Foreskin fibroblast (primary cell): ENCODE measurements at places on chromosomes 5 and 9.

- no peak for DNase-seq
Observed at GRCh38 chr5:58228896-58229295, 231.0 kb downstream of the PLK2 start.

GRCh38 chr9:121274851-121275250 lies 6.9 kb downstream of the GSN start:
- DNase-seq: no peak

DNA sequence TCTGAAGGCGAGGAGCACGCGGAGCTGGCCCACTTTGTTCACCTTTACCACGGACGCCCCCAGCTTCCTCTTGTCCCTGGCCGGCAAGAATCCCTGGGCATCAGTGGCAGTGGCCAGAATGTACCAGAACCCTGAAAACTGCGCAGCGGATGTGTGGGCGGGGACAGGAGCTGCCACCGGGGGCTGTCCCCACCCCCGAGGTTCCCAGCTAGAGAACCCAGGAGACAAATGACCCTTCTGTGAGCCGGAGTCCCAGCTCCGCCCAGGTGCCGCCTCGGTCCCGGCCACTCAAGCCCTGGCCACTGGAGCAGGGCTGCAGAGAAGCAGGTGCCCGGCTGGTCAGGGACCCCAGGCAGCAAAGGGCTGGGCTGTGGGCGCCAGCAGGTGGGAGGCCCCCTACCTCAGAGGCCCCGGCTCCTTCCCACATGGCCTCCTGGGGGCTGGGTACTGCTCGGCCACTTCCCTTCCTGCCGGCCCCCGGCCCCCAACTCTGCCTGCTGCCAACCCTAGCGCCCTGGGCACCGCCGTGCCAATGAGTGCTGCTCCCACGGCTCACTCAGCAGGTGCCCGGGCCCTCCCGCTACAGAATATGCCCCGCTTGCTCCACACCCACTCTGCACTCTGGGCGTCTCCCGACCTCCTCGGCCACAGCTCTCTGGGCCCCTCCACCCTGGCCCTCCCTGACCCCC lies 713 bp downstream of the LCN10 start:
- no peak for DNase-seq

DNA sequence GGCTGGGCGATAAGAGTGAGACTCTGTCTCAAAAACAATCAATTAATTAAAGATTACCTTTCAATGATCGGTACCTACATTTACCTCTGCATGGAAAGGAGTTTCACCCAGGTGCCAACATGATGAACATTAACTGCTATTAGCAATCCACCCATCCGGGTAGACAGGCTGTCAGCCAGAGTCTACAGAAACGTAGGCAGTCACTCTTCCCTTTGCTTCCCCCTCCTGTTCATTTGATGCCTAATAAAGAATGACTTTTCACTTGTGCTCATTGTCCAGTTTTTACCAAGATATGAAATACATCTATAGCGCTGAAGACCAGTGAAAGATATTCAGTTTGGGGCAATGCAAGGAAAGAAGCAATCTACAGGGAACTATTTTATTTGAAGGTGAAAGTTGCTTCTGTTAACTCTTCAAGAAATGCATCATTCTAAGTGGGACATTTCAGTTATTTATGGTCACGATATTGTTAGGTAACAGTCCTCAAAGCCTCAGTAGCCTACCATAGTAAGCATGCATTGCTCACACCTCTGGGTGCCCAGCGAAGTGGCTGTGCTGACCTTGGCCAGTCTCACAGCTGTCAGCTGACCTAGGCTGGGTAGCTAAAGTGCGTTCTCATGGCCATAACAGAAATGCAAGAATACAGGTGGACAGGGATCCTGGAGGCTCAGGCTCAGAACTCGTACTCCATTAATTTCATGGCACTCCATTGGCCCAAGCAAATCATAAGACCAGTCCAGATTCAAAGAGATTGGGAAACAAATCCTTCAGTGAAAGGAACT lies 87.2 kb upstream of the DMRT1 start:
- no peak for DNase-seq

DNA sequence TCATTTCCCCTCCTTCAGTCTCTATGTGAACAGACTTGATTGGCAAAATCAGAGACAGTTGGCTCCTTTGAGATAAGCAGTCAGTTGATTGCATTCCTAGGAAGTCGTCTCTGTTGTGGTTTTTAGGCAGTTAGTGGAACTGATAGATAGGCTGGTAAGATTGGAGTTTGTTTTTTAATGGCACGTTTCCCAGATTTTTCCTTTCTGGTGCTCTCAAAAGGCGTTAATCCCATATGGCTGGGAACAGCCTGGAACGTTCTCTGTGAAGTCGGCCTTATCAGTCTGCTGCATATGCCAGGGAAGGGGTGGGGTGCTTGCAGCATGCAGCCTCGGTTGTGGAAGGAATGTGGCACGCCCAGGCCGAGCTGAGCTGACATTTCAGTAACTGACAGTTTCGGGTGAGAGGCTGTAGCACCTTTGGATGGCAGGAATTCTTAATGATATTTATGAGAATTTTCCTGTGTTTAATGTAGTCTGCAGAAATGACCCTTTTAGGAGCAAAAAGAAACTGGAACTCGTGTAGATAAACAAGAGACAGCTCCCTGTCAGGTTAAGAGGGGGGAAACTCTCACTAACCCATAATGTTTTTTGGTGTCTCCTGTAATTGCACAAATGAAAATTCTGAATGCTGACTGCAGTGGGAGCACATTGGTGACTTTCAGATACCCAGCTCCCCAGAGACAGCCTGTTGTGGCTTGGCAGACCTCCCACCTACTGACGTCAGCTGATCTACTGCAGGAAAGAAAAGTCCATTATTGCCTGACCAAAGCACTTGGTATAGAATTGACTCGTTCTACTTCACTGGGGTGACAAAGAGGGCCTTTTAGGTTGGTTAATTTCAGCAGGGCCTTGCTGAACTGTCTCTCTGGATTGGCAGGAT lies 6.3 kb downstream of the SPTAN1 start:
- peak; percentile 90 for DNase-seq

DNA sequence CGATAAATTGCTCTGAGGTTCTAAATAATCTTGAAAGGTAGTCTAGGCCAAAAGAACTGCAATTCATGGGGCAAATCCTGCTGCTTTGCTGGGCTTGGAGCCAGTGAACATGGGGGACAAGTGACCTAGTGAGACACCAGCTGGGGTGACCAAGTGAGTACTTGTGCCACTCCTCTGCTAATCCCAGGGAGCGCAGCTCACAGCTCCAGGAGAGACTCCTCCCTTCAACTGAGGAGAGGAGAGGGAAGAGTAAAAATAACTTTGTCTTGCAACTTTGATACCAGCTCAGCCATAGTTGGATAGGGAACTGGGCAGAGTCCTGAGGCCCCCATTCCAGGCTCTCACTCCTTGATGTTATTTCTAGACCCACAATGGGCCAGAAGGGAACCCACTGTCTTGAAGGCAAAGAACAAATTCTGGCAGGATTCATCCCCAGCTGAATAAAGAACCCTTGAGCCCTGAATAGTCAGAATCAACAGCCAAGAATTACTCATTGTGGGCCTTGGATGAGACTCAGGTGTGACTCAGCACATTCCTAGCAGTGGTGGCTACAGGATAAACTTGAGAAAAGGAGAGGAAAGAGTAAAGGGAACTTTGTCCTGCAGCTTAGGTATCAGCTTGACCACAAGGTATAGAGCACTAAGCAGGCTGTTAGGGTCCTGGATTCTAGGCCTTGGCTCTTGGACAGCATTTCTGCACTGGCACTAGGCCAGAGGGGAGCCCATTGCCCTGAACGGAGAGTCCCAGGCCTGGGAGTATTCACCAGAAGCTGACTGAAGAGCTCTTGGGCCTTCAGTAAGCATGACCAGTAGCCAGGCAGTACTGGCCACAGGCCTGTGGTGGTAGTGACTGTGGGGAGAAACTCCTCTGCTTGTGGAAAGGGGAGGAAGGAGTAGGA lies 288.3 kb upstream of the CDH18 start:
- peak; percentile 3 for DNase-seq

GRCh38 chr5:123044926-123045617 lies 8.5 kb upstream of the PPIC start:
- DNase-seq: no peak

GRCh38 chr9:129013674-129014073 lies 14.5 kb downstream of the SH3GLB2 start:
- no peak for DNase-seq

DNA sequence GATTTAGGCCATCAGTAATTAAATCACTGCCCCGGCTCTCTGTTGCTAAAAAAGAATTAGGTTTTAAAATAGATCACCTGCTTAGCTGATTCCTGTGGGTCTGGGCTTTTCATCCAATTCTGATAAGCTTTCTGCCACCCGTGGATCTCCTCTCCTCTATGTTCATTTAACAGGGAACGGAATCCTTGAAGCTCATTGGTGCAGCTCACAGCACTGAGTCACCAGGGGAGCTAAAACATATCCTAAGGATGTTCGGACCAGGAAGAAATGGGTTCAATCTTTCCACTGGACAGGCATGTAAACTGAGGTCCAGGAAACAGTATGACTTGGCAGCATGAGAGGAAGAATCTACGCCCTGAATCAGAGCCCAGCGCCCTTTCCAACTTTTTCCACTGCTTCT lies 267.1 kb upstream of the GRIA1 start:
- DNase-seq: peak; percentile 10

DNA sequence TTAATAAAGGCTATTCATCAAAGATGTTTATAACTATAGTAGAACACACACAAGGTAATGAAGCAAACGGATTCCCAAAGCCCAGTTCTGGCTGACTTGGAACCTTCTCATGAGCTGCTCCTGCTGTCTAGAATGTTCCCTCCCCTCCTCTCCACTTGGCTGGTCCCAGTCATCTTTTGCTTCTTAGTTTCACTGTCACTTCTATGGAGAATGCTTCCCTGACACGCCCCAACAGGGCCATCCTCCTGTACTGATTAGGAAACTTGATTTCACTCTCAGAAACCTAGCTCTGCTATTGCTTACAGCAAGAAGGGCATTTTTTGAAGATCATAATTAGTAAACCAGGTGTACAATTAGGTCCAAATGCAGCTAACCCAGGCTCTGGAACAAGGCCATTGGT lies 3.2 kb upstream of the RAPGEF1 start:
- no peak for DNase-seq

GRCh38 chr5:58929726-58930125 lies 346.9 kb downstream of the RAB3C start:
- DNase-seq: peak; percentile 15
